CD4-positive, alpha-beta T cell treated with Interleukin-17A for 4 hours (primary cell): ENCODE measurements at places on chromosomes 6 and 20.

GRCh38 chr20:37408302-37409193, 62.6 kb downstream of the SRC start:
- no peak for DNase-seq

DNA sequence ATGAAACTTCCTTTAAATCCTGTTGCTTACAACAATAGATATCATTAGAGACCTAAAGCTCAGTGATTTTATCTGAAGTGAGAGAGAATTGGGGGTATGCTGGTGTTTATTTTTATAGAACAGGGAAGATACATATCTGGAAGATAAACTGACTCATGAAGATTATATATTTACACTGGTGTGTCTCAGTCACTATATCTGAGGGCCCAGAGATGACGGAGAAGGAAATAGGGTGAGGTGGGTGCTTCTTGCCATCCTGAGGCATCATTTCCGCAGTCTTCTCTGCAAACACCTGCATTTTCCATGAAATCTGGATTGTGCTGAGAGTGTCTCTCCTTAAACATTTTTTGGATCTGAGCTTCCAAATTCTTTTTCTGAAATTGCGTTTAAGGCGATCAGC, 5.9 kb upstream of the PLCB1 start:
- DNase-seq, result no peak

- peak; percentile 79 for DNase-seq
Measured at GRCh38 chr6:391559-392440, at the start of gene IRF4. Gene IRF4, plus strand, starts transcription at chr6:391752. Its CDS starts 1,401 bp downstream, at chr6:393153.

- no peak for DNase-seq
Measured at GRCh38 chr6:16544521-16544920, 216.7 kb downstream of the ATXN1 start.

DNA sequence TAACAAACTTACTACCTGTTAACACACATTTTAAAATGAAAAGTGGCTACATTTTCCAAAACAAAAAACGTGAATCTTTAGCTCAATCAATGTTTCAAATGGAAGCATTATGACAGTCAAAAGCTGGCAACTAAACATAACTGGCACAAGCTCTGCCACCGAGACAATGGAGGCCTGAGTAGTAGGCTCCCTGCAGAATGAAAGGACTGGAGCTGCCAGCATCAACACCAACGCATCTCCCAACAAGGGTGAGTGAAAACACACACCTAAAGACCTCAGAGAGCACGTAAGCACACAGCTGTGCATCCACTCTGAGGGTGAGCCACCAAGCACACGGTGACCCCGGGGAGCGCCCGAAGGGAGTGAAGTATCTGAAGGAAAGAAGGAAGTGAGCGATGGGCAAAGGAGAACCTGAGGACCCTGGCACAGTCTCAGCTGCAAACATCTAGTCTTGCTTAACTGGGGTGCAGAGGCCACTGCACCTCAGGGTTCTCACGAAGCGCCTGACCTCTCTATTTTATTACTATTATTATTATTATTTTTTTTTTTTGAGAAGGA, 1.6 kb upstream of the ADRM1 start:
- no peak for DNase-seq

GRCh38 chr6:37303891-37304503, 46.1 kb upstream of the TMEM217 start:
- peak; percentile 9 for DNase-seq

GRCh38 chr20:43985608-43986316, 71.1 kb downstream of the TOX2 start:
- no peak for DNase-seq

- DNase-seq, result peak; percentile 66
Measured at GRCh38 chr6:7107578-7108195, at the start of gene RREB1. Gene RREB1, plus strand, starts transcription at chr6:7107961. Its CDS starts 73,951 bp downstream, at chr6:7181912.

DNA sequence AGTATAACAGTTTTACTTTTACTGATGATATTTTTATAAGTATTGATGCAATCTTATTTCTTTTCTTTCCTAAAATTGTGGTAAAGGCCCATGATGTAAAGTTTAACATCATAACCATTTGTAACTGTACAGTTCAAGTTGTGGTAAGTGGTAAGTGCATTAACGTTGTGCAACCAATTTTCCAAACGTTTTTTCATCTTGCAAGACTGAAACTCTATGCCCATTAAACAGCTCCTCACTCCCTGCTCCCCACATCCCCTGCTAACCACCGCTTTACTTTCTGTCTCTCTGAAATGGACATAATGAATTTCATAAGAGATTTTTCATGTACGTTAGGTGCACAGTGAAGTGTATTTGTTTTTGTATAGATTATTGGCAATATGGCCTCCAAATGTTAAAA, 106.0 kb downstream of the PACRG start:
- DNase-seq, result no peak

DNA sequence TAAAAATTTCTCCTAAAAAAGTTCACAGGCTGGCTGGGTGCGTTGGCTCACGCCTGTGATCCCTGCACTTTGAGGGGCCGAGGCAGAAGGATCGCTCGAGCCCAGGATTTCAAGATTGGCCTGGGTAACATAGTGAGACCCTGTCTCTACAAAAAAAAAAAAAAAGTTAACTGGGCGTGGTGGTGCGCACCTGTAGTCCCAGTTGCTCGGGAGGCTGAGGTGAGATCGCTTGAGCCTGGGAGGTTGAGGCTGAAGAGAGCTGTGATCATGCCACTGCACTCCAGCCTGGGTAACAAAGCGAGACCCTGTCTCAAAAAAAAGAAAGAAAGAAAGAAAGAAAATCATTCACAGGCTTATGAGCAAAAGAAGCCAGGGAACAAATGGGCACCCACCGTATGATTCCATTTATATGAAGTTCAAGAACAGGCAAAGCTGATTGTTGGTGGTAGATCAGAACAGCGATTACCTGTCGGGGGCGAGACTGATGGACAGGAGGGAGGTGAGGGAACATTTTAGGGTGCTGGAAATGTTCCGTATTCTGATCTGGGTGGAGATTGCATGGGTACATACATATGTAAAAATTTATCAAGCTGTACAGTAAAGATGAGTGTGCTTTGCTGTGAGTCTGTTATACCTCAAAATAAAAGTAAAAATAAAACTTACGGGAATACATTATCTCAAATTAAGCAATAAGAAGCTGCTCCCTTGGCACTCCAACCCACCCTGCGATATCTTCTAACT, 77.1 kb downstream of the FGD2 start:
- no peak for DNase-seq

DNA sequence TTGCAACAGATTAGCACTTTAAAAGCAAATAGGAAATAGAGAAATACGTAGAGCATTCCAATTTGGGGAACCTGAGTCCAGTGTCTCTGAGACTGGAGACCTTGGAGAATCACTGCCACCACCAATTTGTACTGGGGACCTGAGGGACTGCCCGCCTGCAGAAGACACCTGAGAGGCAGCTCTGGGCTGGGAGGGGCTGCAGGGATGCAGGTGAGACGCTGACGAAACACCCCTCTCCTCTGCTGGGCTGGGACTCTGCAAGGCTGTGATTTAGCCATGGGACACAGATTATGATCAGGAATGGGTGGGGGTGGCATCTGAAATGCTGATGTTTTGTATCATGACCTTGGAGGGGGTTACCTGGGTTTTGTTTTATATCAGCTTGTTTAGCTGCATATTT, 7.0 kb upstream of the APMAP start:
- no peak for DNase-seq

DNA sequence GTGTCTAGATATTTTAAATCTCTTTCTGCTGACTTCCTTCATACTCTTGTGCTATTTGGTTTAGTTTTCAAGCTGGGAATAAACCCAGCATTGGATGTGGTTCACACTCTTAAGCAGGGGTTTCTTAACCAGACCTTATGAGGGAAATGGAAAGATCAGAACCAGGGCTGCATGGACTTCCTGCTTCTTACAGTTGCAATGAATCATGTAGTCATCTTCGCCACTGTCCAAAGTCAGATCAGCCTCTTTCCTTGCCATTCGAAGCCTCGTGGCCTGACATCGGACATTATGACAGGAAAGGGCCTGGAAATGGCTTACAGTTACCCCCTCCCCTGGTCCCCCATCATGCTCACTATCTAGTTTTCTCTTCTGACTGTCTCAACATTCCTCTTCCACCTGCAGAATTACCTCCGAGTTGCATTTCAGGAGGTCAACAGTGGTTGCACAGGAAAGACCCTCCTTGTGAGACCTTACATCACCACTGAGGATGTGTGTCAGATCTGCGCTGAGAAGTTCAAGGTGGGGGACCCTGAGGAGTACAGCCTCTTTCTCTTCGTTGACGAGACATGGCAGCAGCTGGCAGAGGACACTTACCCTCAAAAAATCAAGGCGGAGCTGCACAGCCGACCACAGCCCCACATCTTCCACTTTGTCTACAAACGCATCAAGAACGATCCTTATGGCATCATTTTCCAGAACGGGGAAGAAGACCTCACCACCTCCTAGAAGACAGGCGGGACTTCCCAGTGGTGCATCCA, 16.8 kb upstream of the NAA20 start:
- DNase-seq, result no peak

- DNase-seq, result no peak
Measured at GRCh38 chr20:53084408-53084997, 112.3 kb downstream of the TSHZ2 start.

DNA sequence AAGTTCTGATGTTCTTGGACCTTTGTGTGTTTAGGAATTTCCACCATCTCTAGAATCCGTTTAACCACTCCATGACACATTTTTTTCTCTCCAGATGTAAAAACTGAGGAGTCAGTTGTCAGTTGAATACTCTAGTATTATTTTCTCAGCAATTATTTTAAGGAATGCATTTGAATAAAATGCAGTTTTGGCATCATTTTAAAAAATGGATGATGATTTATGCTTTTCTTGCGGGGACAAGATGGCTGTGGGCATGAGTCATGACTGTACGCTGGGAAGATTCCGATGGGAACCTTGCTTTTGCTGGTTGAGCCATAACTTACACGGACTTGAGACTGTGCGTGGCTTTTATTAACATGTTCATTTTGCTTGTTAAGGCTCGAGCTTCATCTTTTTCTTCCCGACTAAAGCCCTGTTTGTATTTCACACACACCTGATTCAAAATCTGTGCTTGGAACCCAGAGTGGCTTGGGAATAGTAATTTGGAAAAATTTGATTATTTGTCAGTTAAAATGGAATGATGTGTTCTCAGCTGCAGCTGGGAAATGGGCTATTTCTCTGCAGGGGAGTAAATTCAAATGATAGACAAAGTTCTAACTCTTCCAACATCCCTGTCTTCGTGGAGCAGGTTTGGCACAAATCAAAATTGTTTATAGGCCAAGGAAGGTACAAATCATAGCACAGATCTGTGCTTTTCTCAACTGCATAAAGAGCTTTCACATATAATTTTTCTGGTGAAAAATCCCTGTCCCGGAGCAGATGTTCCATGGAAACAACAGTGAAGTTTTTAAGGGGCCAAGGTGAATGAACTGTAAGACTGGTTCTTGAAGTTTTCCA, 470.5 kb upstream of the JAG1 start:
- DNase-seq, result no peak

DNA sequence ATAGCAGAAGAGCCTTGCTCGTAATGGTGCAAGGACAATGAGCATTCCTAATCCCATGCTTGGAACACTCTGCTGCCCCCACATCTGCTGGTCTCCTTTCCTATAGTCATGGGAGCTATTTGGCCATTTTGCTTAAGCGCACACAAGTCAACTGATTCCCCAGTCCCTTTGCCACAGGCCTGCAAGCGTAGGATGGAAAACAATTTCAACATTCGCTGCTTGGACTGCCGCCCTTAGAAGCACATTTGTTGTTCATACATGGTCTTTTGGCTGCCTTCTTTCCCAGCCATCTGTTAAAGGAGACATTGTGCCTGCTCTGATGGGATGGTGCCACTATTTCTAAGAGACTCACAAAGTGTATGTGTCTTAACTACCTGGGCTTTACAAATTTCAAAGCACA, 96.9 kb downstream of the RFX6 start:
- no peak for DNase-seq

- DNase-seq, result no peak
Measured at GRCh38 chr20:16708602-16709001, 21.2 kb upstream of the SNRPB2 start.
